Fibroblast of mammary gland (primary cell): ENCODE measurements at places on chromosomes 13 and 19.

GRCh38 chr19:40461669-40462221, 3.8 kb downstream of the BLVRB start:
- no peak for DNase-seq

- no peak for DNase-seq
Measured at GRCh38 chr13:48592688-48593049, 59.8 kb upstream of the RCBTB2 start.

- peak; percentile 24 for DNase-seq
Measured at GRCh38 chr13:94177041-94177440, 302.4 kb downstream of the DCT start.

DNA sequence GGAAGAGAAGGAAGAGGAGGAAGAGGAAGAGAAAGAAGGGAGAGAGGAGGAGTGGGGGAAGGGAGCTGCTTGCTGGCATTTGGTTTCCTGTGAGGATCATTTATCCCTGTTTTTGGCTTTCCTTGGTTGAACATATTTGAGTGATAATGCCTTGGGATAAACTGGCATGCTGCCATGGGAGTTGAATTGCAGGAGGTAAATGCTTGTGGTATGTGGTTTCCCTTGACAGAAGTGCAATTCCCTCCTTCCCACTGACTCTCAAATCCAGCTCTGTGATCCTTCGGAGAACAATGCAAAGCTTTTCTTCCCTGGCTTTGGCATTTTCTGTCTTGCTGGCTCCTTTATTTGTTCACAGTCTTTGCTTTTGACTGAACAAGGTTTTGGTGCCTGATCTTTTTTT, 27.2 kb upstream of the CBY2 start:
- peak; percentile 77 for DNase-seq

DNA sequence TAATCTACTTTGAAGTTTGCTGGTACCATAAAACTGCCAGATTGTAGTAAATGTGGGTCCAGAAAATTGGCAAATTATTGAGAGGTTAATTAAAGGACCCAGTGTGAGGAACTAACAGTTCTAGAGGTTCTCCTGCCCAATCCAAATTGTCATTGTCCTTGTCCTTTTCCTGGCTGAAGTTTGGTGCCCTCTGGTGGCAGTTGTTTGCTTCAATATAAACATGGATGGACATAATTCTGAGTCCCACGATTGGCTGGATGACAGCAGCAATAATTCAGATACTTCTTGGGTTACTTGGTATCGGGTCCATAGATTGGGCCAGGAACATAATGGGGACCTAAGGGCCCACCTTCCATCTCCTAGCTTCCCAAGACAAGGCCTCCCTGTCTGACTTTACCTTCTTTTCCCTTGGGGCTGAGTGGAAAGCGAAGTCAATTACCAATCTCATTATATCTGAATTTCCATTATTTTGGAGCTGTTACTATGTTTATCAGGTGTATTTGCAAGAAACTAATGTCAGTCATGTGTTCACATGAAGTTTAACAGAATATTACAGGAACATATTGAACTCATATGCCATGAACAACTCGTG, 33.8 kb upstream of the GARRE1 start:
- DNase-seq: peak; percentile 81

DNA sequence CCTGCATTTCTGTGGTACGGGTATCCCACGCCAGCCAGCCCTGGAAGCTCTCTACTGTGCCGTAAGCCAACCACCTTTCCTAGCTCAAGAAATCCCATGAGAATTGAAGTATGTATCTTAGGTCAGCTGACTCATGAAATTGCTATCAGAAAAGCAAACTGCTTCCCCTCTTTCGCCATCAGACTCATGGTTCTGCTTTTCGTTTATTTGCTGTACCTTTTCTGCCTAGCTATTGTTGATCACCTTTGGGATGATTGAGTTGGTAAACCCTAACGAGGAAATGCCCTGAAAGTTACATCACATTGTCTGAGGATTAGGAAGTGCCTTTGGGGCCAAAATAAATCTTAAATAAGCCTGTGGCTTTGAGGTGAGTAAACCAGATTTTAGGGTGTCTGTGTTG, at the start of gene ADGRE3:
ADGRE3 (minus strand) TSS at position 81 of the 400 bp plus-strand sequence; CDS start at position 7, 74 bp downstream.
- DNase-seq: peak; percentile 5

DNA sequence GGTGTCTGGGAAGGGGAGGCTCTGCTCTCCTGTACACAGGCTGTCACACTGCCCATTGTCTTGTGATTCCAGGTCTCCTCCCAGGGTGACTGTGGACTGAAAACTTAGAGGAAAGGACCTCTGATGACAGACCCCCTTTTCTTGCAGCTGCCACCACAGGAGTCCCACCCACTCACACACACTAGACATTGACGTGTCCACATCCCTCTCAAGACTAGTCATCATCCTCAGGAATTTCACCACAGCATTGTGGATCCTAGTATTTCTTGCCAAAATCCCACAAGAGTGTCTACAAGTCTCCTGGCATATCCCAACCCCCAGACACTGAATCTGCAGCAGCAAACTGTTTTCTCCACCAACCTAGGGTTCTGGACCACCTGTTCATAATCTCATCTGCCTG, 5.3 kb downstream of the ZNF85 start:
- DNase-seq: peak; percentile 90

GRCh38 chr13:87078947-87079795, 592.0 kb upstream of the SLITRK5 start:
- no peak for DNase-seq
